Stimulated activated CD8-positive, alpha-beta memory T cell treated with anti-CD3 and anti-CD28 coated beads, Interleukin-15, amount 100 ng/mL, for 48 hours (primary cell): ENCODE measurements at places on chromosomes 3 and 15.

DNA sequence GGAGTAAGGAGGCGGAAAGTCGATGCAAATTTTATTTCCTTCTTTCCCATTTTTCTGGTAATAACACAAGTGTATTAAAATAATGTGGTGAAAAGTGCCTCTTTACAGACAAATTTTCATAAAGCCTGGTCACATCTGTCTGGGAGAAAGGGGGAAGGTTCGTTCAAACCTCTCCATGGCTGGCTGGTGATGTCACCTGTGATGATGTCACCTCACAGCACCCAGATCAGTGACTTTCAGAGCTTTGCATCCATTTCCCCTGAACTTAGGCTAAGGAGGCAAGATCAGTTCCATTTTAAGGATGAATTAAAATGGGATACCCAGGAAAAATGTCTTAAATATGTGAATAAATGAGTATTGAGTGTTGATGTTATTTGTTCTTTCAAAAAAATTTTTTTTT, 34.1 kb downstream of the ATP10A start:
- no peak for DNase-seq

DNA sequence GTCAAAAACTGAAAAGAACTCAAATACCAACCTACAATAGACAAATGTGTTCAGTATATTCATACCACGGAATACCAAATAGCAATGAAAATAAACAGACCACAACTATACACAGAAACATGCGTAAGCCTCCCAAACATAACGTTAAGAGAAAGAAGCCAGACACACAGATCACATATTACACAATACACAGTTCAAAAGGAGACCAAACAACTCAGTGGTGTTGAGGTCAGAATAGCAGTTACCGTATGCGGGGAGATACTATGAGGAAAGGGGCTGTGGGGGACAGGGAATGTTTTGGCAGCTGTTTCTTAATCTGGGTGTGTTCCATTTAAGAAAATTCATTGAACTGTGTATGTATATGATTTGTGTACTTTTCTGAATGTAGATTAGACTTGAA, 6.6 kb downstream of the OSBPL10 start:
- DNase-seq = no peak

- no peak for DNase-seq
Measured at GRCh38 chr3:49880581-49881315, 11.0 kb upstream of the CAMKV start.

DNA sequence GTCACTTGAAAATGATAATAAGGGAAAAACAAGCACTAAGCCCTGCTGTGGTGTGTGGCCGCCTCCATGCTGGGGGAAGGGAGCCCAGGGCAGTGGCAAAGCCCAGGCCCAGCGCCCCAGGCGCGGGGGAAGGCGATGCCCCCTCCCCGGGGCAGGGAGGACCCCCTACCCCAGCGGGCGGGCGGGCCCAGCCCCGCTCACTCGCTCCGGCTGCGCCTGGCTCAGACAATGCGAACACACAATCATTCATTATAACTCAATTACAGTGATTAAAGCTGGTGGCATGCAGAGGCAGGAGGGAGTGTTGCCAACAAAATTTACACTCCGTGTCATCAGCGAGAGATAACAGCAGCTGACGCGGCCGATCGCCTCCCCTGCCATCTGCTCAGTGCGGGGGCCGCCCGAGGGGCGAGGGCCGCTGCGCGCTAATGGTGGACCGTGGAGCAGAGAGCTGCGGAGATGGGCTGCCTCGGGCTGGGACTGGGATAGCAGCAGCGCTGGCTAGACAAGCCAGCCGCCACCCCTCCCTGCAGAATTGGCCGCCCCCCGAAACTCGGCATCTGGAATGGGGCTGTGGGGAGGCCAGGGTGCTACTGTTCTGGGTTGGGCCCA, 64.1 kb downstream of the TLE3 start:
- no peak for DNase-seq

GRCh38 chr3:172536505-172536904, 13.3 kb upstream of the TNFSF10 start:
- DNase-seq = no peak

DNA sequence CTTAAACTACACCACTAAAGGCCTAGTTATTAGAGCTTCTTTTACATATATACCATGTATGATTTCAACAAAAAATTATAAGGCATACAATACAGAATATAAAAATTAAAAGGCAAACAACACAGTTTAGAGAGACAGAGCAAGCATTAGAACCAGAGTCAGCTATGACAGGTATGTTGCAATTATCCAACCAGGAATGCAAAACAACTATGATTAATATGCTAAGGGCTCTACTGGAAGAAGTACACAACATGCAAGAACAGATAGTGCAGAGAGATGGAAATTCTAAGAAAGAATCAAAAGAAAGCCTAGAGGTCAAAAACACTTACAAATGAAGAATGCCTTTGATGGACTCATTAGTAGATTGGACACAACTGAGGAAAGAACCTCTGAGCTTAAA, 39.6 kb downstream of the CCDC54 start:
- no peak for DNase-seq

DNA sequence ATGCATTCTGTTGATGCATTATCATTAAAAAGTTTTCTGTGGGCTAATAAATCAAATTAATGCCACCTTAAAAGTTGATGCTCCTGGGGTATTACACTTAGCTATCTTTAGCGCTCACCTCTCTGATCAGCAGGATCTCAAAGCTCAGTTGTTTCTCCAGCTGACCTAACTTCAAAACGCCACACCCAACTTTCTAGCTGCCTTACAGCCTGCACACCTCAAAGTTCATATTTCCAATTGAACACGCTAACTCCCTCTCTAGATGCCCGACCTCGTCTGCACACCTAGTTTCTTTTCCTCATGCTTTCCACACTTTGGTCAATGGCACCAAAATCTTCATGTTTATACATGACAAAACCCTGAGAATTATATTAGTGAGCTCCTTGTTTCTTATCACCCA, 98.2 kb upstream of the AGTR1 start:
- DNase-seq = no peak

DNA sequence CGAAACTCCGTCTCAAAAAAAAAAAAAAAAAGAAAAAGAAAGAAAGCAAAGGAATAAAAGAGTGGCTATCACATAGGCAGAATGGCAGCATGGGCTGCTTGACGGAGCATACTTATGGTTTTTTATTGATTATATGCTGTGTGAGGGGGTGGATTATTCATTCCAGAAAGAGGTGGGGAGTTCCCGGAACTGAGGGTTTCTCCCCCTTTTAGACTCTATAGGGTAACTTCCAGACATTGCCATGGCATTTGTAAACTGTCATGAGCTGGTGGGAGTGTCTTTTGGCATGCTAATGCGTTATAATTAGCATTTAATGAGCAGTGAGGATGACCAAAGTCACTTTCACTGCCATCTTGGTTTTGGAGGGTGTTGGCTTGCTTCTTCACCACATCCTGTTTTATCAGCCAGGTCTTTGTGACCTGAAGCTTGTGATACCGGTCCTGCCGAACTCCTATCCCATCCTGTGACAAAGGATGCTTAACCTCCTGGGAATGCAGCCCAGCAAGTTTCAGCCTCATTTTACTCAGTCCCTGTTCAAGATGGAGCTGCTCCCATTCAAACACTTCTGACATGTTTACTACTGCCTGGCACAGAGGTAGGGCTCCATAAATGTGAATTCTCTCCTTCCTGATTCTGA, 15.8 kb upstream of the ABHD17C start:
- DNase-seq = no peak

GRCh38 chr15:89118481-89118989, 30.3 kb downstream of the ABHD2 start:
- no peak for DNase-seq
